ENCODE measurements at places on chromosomes 13 and 19.

GRCh38 chr19:13300421-13301030 is 150.3 kb downstream of the IER2 start:
- no peak for DNase-seq

GRCh38 chr19:39111593-39112199 is 13.9 kb upstream of the PAK4 start:
- DNase-seq = no peak

DNA sequence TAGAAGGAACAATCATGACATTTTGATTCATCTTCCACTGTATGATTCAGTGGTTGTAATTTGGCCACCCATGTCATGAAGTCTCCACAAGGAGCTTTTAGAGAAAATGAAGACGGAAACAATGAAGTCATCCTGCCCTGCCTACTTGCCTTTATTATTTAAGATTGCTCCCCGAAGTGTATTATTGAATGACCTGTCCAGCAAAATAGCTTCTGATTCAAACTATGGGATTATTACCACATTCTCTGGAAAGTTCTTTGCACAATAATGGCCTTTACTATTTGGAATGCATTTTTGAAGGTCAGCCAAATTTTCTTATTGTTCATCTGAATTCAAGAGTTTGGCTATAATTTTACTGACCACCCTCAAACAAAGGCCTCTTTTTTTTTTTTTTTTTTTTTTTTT is 77.8 kb upstream of the RFC3 start:
- no peak for DNase-seq

DNA sequence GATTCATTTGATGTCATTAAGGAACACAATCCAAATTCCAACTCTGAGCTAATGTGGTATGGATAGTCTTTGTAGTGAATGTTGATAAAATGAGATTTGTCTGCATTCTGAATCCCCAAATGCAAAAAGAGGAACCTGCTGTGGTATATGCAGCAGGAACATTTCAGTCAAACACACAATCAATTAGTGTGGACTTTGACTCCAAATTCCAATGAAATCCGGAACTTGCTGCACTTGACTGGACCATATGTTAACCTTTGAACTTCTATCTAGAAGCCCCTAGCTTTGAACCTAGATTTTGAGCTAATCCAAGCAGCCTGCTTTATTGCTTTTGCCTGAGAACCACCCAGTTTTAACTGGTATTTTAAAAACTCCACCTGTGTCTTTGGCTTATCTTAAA is 341.3 kb downstream of the SPRY2 start:
- no peak for DNase-seq

- DNase-seq = no peak
These were observed 2.8 kb downstream of the UBA2 start for GRCh38 chr19:34430738-34431625.

GRCh38 chr19:5026706-5027273 is 57.9 kb downstream of the KDM4B start:
- no peak for DNase-seq

- no peak for DNase-seq
These were observed at the start of gene NRTN for GRCh38 chr19:5804516-5805461. Gene NRTN, plus strand, starts transcription at chr19:5805067. Its CDS starts 19,099 bp downstream, at chr19:5824166.

- DNase-seq = no peak
These were observed 42.5 kb downstream of the ARHGEF18 start for GRCh38 chr19:7391218-7391670.

- DNase-seq = peak; percentile 23
These were observed 485.5 kb downstream of the DIAPH3 start for GRCh38 chr13:59677966-59678814.

DNA sequence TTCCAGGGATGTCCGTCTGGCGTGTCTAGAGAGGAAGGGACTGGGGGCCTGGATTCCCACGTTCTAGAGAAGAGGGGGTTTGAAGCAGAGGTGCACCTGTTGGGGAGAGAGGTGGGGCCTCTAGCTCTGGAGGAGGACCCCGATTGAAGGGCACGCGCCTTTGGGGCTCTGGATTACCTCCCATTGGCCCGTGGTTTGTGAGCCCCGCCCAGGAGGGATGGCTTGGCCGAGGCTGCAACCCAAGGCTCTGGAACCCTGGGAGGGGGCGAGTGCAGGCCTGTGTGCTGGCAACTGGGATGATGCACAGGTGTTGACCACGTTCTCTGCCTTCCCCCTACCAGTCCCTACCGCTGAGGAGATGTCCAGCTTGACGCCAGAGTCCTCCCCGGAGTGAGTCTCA is 20.2 kb downstream of the TMEM150B start:
- no peak for DNase-seq

DNA sequence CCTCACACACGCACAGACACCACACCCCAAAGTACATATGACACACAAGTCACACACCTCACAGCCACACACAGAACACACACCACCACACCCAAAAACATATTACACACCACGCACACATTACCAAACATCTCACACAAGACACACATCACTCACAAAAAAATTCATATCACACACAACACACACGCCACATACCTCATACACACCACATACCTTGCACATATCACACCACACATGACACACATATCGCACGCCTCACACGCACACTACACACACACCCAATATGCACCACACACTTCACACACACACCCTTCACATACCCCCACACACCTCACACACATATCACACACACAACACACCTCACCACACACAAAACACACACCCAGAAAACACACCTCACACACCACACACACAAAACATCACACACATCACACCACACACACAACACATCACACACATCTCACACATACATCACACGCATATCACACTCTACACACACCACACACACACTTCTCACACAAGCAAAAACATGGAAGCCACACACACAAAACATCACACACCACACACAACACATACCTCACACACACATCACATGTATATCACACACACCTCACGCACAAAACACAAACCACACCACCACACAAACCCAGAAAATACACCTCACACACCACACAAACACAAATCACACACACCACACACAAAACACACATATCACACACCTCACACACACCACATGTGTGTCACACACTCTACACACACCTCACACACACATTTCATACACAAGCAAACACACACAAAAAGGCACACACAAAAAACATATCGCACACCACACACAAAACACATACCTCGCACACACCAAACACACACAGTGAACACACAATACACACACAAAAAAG is 132.1 kb downstream of the CRYL1 start:
- DNase-seq = no peak

GRCh38 chr13:113157929-113158747 is at the start of gene PROZ:
Gene PROZ, plus strand, starts transcription at chr13:113158648. Its CDS starts 13 bp downstream, at chr13:113158661.
- no peak for DNase-seq

DNA sequence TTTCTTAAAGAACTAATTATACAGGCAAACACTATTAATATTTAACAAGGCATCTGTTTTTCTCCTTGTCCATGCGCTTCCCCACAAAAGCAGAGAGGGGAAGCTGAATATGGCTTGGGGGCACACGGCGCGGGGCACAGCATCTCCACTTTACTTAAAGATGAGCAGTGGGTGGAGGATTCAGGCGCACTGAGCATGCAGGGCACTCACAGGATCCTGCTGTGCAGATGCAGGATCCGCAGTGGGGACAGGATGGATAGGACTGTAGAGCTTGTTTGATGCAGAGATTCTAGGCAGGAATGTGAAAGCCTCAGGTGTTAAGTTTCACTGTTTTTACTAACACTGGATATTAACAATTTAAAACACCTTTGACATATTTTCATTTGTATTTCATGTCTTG is 43.3 kb downstream of the ATP11A start:
- DNase-seq = peak; percentile 20

DNA sequence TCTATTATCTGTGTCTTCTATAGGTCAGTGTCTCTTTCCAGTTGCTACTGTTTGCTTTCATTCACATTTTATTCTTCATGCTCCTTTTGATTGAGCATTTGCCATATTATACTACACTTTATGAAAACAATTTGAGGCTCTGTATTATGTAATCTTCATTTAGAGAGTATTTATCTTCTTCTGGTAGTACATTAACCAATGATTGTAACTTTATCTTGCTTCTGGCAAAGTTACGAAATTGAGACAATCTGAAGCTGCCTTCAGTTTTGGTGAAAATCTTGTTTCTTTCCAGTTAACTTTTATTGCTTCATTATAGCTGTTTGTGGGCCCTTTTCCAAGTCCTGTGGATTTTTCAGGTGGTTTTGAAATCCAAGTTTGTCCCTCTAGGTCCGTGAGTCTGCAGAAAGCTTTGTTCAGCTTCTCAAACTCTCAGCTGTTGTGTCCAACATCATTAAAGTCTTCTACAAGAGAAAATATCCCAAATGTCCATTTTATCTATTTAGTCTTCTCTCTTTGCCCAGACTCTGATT is 1255.4 kb upstream of the SPRY2 start:
- no peak for DNase-seq

Data from NT2/D1 (cell line).